Mucosa of descending colon (tissue), 3 donors: ENCODE measurements at places on chromosomes 5 and 9.
A peak's percentile ranks its signal among the peaks of the same experiment; 100 is the strongest.

GRCh38 chr9:33263131-33264002 lies 1.1 kb downstream of the BAG1 start:
- DNase-seq, result no peak

GRCh38 chr5:14201325-14202045 lies 58.3 kb downstream of the TRIO start:
- DNase-seq, result no peak

DNA sequence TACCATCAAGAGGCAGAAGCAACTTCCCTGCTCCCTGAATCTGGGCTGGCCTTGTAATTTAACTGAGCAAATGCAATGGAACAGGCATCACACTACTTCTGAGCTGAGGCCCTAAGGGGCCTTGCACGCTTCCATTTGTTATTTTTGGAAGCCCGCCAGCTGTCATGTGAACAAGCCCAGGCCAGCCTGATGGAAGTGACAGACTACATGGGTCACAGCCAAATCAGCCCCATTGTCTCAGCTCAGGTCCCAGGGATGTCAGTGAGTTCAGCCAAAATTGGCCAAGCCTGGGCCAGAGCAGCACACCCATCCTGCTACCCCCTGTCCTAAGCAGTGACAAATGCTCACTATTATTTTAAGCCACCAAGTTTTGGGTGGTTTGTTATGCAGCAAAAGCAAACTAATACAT lies 72.8 kb downstream of the PRRT1B start:
- DNase-seq, result no peak

DNA sequence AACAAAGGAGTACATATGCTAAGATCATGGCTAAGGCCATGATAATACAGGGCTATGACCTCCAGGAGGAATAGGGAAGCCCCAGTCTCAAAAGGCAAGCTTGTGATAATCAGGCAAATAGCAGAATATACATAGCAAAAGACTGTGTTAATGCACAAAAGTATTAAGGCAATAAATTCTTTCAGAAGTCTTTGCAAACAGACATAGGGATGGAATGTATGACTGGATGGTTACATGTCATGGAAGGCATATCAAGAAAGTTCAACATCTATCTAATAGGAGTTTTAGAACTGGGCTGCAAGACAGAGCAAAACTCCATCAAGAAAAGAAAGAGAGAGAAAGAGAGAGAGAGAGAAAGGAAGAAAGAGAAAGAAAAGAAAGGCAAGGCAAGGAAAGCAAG lies 264.5 kb upstream of the CDH6 start:
- DNase-seq, result no peak

DNA sequence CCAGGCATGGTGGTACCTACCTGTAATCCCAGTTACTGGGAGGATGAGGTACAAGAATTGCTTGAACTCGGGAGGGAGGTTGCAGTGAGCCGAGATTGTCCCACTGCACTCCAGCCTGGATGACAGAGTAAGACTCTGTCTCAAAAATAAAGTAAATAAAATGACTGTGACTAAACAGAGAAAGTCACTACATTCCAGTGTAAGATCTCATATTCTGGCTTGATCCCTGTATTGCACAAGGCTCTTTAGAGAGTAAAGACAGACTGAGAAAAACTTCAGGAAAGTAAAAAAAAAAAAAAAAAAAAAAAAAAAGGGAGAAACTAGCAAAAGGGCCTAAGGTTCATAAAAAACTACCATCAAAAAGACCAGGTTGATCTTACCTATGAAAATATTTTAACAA lies 106.6 kb upstream of the PJA2 start:
- no peak for DNase-seq

DNA sequence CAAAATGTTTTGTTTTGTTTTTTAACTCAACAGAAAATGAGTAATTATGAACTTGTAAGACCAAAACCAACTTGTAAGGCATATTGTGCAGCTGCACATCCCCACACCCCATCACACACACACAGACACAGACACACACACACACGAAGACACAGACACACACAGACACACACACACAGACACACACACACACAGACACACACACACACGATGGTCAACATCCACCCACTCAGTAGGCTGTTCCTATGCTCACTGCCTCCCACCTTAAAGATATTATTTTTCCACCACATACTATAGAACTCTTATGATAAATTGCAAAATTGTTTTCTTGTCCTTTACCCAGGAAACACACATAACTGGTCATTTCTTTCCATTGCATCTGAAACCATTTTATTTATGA lies 6.2 kb downstream of the SHC3 start:
- no peak for DNase-seq

- DNase-seq, result no peak
These were observed 68.1 kb downstream of the CWC27 start for GRCh38 chr5:64836786-64837185.

- no peak for DNase-seq
These were observed 29.7 kb downstream of the SLC25A25 start for GRCh38 chr9:128097543-128098296.

DNA sequence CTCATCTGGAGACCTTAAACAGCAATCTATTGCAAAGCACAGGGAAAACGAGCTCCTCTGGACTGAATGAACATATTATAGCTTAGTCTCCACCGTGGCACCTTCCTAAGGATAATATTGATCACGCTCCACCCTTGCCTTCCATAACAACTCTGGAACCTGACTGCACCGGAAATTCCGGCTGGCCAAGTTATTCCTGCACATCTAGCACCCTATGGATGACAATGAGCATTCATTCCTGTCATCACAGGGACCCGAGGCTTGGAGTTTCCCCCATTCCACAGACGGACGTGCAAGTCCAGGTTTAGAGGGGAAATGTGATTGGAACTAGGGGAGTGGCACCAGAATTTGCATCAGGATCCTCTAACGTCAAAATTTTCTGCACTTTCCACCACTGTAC lies 27.5 kb downstream of the STK10 start:
- DNase-seq, result no peak

DNA sequence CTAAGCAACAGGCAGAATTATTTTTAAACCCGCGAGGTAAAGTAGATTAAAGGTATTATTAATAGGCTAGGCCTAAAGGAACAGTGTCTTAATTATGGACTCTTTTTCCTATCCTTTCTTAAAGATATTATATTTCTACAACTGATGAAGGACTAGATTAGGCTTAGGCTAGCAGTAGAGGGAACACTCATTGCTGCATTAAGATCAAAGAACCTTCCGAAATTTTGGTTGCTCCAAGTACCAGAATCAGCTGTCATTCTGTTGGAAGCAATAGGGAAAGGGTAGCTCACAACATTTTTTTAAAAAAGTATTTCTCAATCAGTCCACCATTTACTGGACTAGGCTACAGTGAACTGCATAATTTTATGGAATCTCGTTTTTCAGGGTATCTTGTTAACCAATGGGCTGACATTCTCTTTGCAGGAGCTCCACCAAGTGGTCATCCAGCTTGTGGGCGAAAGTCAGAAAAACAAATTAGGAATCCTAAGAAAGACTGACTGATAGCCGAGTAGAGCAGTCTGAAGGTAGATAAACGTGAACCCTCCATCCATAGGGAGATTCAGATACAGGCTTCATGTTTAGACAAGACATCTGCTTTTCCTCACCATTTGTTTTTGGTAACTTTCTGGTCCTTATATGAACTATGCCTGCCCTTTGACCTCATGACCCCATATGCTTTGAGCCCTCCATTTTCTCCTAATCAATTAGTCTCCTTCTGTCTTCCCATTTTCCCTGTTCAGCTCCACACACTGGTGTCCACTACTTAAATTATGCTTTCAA lies 103.6 kb upstream of the CHD1 start:
- DNase-seq, result peak; percentile 55

- no peak for DNase-seq
These were observed 588.3 kb downstream of the RAB3C start for GRCh38 chr5:59171131-59171530.

GRCh38 chr9:37995961-37996818 lies 72.8 kb downstream of the SHB start:
- no peak for DNase-seq

- DNase-seq, result no peak
These were observed 186.7 kb upstream of the TBC1D2 start for GRCh38 chr9:98442114-98442513.

GRCh38 chr5:68839019-68839552 lies 254.7 kb upstream of the SLC30A5 start:
- DNase-seq, result no peak

DNA sequence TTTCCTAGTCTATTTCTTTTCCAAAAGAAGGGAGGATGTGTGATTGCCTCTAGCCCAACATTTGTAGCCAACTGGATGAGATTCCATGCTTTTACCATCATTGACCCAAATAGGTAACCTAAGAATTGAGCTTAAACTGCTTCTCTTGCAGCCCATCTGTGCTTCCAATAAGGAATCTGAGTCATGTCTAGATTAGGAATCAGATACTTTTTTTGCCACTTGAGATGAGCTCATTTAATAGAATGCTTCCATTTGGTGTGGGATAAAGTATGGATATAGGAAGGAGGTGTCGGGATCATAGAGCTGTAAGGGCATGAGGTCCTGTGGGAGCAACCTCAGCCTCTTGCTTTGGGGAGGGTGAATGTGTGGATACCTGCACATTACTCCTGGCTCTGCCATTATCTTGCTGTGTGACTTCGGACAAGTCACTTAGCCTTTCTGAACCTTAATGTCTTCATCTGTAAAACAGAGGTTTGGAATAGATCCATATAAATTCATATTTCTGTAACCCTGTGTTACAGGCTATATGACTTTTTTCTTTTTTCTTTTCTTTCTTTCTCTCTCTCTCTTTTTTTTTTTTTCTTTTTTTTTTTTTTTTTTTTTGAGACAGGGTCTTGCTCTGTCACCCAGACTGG lies 56.2 kb downstream of the MAP1B start:
- no peak for DNase-seq

DNA sequence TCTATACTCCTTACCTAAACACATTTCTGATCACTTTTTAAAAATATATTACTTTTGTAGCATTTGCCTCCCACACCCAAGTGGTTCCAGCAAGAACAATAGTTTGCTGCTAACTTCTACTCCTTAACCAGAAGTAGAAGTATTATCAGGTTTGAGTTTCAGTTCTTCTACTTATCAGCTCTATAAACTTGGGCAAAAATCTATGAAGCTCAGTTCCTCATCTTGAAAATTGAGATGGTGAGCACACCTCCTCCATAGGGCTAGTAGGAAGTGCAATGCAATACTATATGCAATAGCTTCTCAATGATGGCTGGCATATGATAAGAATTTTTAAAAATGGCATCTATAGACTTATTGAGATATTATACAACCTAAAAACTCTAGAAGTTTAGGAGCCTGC lies 283.7 kb downstream of the TLR4 start:
- no peak for DNase-seq

- DNase-seq, result peak; percentile 90
These were observed at the start of gene SYK for GRCh38 chr9:90801241-90801972. SYK (plus strand) TSS chr9:90801819; CDS start chr9:90843899, 42,080 bp downstream.

DNA sequence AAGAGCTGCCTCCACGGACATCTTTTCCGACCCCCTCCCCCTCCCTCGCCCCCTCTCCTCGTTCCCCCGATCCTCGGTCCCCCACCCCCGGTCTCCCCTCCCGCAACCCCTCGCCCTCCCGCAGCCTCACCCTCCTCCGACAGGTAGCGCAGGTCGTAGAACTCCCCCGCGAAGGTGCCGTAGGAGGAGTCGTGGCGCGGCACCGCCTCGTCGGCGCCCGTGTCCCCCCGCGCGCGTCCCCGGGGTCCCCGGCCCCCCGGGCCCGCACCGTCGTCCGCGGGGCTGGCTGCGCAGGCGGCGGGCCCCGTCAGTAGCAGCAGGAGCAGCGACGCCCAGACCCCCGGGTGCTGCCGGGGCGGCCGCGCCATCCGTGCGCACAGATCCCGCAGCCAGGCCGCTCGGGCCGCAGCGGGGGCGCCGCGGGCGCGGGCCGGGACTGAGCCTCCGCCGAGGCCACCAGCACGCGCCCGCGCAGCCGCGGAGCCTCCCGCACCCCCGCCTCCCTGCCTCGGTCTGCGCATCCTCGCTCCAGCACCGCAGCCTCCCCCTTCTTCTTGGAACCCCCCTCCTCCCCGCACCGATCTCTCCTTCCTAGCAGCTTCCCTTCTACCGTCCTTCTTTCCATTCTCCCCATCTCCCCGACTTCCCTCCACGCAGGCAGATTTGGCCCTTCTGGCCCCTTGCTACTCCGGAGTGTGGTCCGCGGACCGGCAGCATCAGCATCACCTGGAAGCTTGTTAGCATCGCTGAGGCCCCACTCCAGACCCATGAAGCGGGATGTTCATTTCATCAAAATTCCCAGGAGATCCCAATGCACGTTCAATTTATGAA lies at the start of gene FRRS1L:
FRRS1L (minus strand) TSS at position 479 of the 831 bp plus-strand sequence; CDS start at position 368, 111 bp downstream.
- DNase-seq, result no peak

- DNase-seq, result no peak
These were observed 48.5 kb downstream of the SIL1 start for GRCh38 chr5:139149477-139150199.

GRCh38 chr5:106020894-106021293 lies 1649.8 kb downstream of the EFNA5 start:
- no peak for DNase-seq

DNA sequence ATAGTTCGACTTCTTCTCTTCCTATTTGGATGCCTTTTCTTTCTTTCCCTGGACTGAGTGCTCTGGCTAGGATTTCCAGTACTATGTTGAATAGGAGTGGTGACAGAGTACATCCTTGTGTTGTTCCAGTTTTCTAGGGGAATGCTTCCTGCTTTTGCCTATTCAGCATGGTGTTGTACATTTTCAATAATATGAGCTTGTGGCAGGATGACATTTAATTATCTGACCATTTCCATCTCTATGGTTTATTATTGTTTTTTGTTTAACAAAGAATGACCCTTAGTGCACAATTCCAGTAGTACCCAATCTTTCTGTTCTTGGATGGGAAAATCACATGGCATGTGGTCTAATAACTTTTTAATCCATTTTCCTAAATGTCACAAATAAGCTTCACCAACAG lies 135.6 kb upstream of the SLC12A2 start:
- DNase-seq, result no peak

DNA sequence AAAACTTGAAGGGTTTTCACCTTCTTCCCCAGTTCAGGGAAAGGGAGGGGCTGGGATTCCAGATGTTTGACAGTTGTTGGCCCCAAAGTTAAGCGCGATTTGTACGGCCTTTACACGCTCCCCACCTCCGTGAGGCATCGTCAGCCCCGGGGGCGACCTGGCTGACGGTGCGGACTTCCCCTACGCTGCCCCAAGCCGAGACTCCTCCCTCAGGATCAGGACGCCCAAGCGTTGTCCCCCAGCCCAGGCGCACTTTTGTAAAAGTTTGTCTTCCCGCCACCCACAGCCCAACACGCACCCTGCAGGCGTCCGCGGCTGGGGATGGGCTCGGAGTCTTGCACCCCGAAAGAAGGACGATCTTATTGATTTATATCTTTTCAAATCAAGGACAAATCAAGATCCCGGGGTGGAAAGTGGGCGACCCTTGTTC lies 713 bp downstream of the MOB3B start:
- DNase-seq, result peak; percentile 79

- DNase-seq, result no peak
These were observed 89.8 kb downstream of the FGF10 start for GRCh38 chr5:44299394-44299793.

DNA sequence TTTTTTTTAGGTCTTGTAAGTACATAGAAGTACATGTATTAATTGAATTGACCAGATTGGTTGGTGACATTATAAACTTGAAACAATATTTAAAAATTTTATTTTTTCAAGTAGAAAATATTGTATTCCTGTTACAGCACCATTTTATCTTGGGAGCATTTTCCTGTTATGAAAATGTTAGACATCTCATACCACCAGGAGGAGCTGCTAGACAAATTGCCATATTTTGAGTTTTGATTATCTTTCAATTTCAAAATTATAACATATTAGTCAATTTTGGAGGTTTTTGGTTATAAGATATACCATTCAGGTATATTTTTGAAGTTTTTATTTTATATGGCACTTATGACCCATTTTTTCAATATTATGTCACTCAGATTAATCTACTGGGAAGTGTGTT lies 84.4 kb downstream of the CNTLN start:
- no peak for DNase-seq
